CD4-positive, CD25-positive, alpha-beta regulatory T cell (primary cell): ENCODE measurements at places on chromosomes 13 and 19.

GRCh38 chr19:18743784-18744418, 47.2 kb downstream of the COMP start:
- no peak for DNase-seq

DNA sequence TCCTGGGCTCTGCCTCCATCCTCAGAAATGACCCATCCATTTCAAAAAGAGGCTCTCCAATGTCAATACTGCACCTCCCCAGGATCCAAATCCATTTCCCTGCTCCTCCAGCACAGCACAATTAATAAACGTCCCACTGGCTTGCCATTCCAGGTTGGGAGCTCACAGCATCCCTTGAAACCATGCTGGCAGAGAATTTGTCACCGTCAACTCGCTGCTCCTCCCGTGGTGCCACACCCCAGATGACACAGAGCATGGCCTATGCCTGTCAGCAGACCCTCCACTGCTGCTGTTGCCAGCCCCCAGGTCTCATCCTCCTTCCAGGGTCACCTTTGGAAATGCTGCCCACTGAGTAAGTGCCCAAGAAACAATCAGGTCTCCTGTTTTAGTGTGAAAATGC, 53.0 kb upstream of the UQCRFS1 start:
- DNase-seq, result no peak

- no peak for DNase-seq
These were observed at the start of gene MOB3A for GRCh38 chr19:2096034-2096479. Gene MOB3A (minus strand): TSS chr19:2096326. CDS start chr19:2078560, 17,766 bp downstream.

DNA sequence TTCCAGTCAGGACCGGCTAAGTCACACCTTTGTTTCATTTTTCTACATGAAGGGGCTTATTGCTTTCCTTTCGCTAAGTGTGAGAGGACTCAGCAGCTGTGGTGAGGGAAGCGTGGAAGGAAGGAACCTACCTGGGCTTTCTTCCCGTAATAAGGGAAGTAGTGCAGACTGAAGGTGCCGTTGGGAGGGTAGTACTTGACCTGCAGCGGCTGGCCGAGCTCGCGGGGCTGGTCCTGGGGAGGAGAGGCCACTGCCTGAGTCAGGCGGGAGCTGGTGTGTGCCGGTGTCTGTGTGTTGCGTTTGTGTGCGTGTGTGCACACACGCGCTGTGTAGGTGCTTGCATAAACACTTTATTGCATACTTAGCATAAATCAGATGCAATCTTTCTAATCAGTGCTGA, 7.7 kb downstream of the ATP4B start:
- no peak for DNase-seq

- DNase-seq, result no peak
These were observed 21.8 kb downstream of the PROSER1 start for GRCh38 chr13:39016087-39016486.

DNA sequence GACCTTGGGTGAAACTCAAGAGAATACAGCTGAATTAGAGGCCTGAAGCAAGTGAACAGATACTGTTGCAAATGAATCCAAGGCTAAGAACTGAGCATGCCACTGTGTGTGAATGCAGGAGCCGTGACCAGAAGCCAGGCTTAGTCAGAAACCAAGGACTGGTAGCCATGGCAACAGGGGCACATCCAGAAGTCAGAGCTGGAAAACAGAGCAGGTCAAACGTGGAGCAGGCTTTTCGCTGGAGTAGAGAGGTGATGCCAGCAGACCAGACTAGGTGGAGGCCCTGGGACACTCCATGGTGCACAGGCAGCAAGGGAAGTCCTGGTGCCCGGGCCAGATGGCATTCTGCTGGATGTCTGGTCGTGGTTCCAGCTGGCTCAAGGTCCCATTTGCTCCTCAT, 564.1 kb downstream of the PCDH9 start:
- no peak for DNase-seq

DNA sequence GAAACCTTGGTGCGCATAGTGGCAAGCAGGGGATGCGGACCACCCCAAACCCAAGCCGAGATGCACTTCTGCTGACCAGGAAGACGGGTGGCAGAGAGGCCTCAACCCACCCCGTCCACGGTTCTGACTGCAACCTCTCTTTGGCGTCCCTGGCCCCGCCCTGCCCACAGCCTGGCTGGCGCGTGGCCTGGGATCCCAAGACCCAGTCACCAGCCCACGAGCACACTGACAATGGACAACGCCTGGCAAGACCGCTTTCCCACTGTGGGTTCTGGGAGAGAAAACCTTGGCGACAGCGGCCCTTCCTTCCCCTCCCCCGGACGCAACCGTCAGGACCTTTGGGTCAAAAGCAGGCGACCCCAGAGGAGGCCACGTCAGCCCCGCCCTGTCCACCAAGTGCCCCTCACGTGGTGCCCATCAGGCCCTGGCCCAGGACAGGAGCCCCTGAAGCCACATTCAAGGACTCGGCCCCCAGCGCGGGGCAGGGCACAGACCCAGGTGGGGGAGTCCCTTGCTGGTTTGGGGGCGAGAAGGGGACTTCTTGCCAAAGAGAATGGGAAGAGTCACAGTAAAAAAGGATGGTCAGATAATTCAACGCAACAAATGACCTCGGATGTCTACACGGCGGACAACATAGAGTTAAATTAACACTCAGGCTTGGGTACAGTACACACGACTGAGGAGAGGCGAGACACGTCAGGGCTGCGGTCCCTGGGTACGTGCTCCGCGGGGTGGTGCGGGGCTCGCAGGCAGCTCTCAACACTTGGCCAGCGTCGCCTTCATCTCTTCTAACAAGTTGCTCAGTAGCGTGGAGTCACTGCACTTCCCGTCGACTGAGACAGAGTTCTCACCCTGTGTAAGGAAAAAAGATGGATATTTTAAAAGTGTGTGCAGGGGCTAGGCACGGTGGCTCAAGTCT, 5.0 kb downstream of the IZUMO4 start:
- DNase-seq, result no peak

DNA sequence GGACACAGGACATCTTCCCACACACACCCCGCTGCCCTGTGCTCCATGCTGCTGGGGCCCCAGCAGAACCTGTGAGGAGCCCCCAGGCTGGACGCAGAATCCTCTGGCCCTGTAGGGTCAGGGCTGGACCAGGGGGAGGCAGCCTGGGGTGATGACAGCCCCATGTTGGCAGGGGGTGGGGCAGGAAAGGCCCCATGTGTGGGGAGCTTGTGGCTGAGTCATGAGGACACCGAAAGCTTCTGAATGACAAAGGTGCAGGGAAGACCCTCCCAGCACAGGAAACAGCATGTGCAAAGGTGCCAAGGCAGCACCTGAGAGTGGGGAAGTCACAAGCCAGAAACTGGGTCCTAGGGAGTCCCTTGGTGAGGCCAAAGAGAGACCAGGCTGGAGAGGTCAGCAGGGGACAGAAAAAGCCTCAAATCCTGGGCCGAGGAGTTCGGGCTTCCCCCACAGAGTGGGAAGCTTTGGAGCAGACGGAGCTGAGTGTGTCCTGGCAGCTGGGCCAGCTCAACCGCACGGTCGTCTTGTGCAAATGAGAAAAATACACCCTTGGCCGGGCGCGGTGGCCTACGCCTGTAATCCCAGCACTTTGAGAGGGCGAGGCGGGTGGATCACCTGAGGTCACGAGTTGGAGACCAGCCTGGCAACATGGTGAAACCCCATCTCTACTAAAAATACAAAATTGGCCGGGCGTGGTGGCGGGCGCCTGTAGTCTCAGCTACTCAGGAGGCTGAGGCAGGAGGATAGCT, 17.5 kb downstream of the ATP8B3 start:
- no peak for DNase-seq

DNA sequence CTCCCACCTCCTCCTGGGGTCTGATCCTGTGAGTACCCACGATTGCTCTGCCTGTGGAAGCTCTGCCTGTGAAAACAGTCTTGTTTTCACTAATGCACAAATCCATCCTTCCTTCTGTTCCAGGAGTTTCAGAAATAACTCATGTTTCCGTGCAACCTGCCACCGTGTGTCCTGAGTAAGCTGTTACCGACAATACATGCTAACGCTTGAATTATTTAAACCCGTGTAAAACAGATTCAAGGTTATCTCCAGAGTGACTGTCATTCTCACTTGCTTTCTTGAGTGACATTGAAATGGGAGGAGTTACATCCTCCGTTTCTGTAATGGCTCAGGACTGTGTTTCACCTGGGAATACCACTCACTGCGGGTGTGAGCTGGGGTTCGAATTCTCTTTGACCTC, 24.9 kb downstream of the GPR12 start:
- no peak for DNase-seq
